Tibial nerve (tissue), 4 donors: ENCODE measurements at places on chromosomes 16 and 17. TPM values are rescaled to one million over a fixed set of nuclear protein-coding genes. Genes with fewer than 3 reads are reported as not detected.

Gene CDH1
- total RNA-seq = 32.9 TPM

GRCh38 chr16:21619765-21620425, 20.5 kb downstream of the METTL9 start:
- no peaks in the 10 kb centered on the region for H3K4me1 ChIP-seq
- peaks cover 15% of the 10 kb centered on the region for H3K36me3 ChIP-seq
- no peak overlapping the region for H3K27ac ChIP-seq
- DNase-seq = no peak
- H3K27me3 ChIP-seq = no peaks in the 10 kb centered on the region
- H3K4me3 ChIP-seq = no peak overlapping the region

GRCh38 chr17:18968945-18969887, 17.3 kb downstream of the SLC5A10 start:
- no peak overlapping the region for H3K27ac ChIP-seq
- no peaks in the 10 kb centered on the region for H3K4me1 ChIP-seq
- H3K36me3 ChIP-seq = no peaks in the 10 kb centered on the region
- no peak overlapping the region for H3K4me3 ChIP-seq
- DNase-seq = no peak

Gene CCL11
- not detected for total RNA-seq

DNA sequence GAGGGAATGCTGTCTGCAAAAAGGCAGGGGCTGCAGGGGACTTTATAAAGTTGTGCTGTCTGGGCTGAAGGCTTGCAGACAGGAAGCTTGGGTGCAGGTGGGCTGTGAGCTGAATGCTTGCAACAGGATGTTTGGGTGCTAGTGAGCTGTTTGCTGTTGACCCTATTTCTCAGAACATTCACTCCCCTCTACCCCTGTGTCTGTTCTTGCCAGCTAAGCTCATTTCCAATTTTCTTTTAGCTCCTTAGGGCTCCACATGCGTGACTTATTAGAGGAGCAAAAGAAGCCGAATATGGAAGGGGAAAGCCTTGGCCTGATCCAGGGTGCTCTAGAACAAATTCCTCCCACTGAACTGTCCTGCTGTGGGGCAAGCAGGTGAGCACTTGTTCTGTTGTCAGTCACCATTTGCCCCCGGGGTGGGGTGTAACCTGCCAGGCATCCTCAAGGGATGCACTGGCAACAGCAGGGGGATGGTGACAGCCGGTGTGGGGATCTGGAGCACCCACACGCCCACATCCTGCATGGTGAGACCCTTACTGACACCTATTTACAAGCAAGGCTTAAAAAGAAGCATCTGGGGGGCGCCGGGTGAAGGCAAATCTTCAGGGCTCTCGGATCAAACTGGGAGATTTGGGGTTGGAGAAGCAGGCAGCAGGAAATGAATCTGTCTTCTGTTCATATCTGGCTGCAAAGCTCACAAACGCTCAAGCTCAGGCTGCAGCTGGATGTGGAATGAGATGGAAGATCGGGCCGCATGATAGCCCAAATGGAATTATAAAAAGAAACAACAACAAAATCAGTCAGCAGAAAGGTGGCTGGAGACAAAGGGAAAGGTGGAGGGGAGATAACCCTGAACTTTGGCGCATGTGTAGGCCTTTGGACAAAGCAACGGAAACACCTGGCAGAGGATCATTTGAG, 21.1 kb upstream of the NUP93 start:
- H3K27ac ChIP-seq = no peak overlapping the region
- H3K4me3 ChIP-seq = no peak overlapping the region
- DNase-seq = no peak
- H3K27me3 ChIP-seq = no peaks in the 10 kb centered on the region
- H3K4me1 ChIP-seq = no peaks in the 10 kb centered on the region

DNA sequence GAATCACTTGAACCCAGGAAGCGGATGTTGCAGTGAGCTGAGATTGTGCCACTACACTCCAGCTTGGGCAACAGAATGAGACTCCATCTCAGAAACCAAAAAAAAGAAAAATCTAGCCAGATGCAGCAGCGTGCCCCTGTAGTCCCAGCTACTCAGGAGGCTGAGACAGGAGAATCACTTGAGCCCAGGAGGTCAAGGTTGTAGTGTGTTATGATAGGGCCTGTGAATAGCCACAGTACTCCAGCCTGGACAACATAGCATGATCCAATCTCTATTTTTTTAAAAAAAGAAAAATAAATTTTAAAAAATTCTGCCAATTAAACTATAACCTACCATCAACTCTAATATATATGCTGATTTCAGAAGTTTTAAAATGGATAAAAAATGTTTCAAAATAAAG, 15.8 kb downstream of the PHLPP2 start:
- no peak overlapping the region for H3K4me3 ChIP-seq
- H3K4me1 ChIP-seq = peaks cover 24% of the 10 kb centered on the region
- no peak for DNase-seq
- H3K36me3 ChIP-seq = no peaks in the 10 kb centered on the region
- no peaks in the 10 kb centered on the region for H3K27me3 ChIP-seq
- H3K27ac ChIP-seq = no peak overlapping the region

Gene CRHR1
- not detected for total RNA-seq

- no peaks in the 10 kb centered on the region for H3K4me1 ChIP-seq
- DNase-seq = no peak
- no peaks in the 10 kb centered on the region for H3K27me3 ChIP-seq
- no peak overlapping the region for H3K4me3 ChIP-seq
Observed at GRCh38 chr16:7324321-7324720, 8.3 kb upstream of the RBFOX1 start.

Gene TP53TG3C
- total RNA-seq = not detected

GRCh38 chr17:79183293-79184158, 108.9 kb downstream of the ENGASE start:
- H3K27me3 ChIP-seq = peaks cover 79% of the 10 kb centered on the region
- H3K36me3 ChIP-seq = no peaks in the 10 kb centered on the region
- no peak for DNase-seq
- H3K27ac ChIP-seq = no peak overlapping the region

- no peak overlapping the region for H3K4me3 ChIP-seq
- H3K4me1 ChIP-seq = no peaks in the 10 kb centered on the region
- peaks cover 91% of the 10 kb centered on the region for H3K36me3 ChIP-seq
Observed at GRCh38 chr17:35607239-35607847, 20.2 kb downstream of the AP2B1 start.

GRCh38 chr16:53356478-53357207, 77.6 kb upstream of the RBL2 start:
- H3K4me3 ChIP-seq = no peak overlapping the region
- no peak for DNase-seq
- no peaks in the 10 kb centered on the region for H3K36me3 ChIP-seq
- H3K27ac ChIP-seq = no peak overlapping the region

Gene FBXW10B
- total RNA-seq = not detected

Gene SLC6A4
- 2.0 TPM for total RNA-seq

Gene HOXB6
- 2.9 TPM for total RNA-seq

DNA sequence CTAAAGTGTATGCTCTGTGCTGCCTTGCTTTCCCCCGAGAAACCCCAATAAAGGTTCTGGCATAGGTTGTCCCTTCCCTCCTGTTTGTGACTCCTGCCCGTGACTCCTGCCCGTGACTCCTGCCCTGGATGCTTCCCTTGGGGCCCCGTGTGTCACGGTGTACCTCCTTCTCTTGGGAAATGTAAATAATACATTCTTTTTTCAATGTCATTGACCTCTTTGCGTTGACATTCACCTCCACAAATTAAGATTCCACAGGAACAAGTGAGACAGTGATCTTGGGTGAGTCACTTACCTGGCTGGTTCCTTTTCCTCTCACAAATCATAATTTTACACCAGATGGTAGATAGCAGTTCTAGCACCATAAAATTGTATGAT, 632 bp downstream of the CCL15 start:
- no peaks in the 10 kb centered on the region for H3K4me1 ChIP-seq
- DNase-seq = no peak
- H3K36me3 ChIP-seq = no peaks in the 10 kb centered on the region

DNA sequence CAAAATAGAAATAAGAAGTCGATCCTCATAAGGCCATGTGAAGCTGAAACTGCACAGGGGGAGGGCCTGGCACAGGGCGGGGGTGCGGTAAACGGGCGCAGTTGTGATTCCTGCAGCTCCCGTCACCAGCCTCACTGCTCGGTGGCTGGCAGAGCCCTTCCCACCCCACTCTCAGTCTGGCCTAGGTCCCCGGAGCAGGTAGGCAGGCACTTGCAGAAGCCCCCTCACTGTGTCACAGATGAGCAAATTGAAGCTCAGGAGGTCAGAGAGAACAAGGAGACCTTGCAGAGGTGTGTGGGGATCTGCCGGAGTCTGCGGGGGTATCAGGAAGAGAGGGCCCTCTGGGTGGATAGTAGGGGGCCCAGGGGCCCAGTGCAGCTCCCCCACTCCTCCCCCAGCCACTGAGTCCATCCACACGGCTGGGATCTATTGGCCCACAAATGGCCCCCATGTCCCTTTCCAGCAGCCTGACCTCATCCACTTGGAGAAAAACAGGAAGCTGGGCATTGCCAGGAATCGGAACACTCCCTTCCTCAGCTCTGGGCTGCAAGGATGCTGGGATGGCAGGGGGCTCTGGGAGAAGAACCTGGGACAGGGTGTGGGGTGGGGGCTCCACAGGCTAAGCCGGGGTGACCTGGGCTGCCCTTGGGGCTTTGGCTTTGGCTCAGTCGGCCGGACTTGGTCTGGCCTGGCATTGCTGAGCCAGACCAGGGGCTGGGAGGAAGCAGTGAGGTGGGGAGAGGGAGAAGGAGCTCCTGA, 21.4 kb upstream of the MAP3K14 start:
- H3K36me3 ChIP-seq = no peaks in the 10 kb centered on the region
- peak overlapping the region; percentile 17 for H3K27ac ChIP-seq
- no peaks in the 10 kb centered on the region for H3K27me3 ChIP-seq
- peaks cover 36% of the 10 kb centered on the region for H3K4me1 ChIP-seq
- no peak for DNase-seq

Gene CMC2
- 38.3 TPM for total RNA-seq

- no peaks in the 10 kb centered on the region for H3K36me3 ChIP-seq
- H3K27ac ChIP-seq = no peak overlapping the region
- H3K27me3 ChIP-seq = no peaks in the 10 kb centered on the region
Observed at GRCh38 chr16:20241321-20241720, 86.0 kb downstream of the GP2 start.

- no peak overlapping the region for H3K27ac ChIP-seq
- H3K4me3 ChIP-seq = peak overlapping the region; percentile 67
- no peaks in the 10 kb centered on the region for H3K36me3 ChIP-seq
- H3K27me3 ChIP-seq = no peaks in the 10 kb centered on the region
Observed at GRCh38 chr17:80221351-80222105, 1.3 kb downstream of the SLC26A11 start.

GRCh38 chr17:44354582-44355561, 8.8 kb downstream of the FAM171A2 start:
- no peak for DNase-seq
- H3K27me3 ChIP-seq = no peaks in the 10 kb centered on the region
- H3K4me1 ChIP-seq = no peaks in the 10 kb centered on the region
- H3K27ac ChIP-seq = no peak overlapping the region
- no peak overlapping the region for H3K4me3 ChIP-seq

Gene SGCA
- total RNA-seq = 5.2 TPM

GRCh38 chr17:40340880-40341807, 23.4 kb downstream of the GJD3 start:
- no peaks in the 10 kb centered on the region for H3K27me3 ChIP-seq
- peak overlapping the region; percentile 95 for H3K4me3 ChIP-seq
- DNase-seq = peak; percentile 85
- no peaks in the 10 kb centered on the region for H3K36me3 ChIP-seq

DNA sequence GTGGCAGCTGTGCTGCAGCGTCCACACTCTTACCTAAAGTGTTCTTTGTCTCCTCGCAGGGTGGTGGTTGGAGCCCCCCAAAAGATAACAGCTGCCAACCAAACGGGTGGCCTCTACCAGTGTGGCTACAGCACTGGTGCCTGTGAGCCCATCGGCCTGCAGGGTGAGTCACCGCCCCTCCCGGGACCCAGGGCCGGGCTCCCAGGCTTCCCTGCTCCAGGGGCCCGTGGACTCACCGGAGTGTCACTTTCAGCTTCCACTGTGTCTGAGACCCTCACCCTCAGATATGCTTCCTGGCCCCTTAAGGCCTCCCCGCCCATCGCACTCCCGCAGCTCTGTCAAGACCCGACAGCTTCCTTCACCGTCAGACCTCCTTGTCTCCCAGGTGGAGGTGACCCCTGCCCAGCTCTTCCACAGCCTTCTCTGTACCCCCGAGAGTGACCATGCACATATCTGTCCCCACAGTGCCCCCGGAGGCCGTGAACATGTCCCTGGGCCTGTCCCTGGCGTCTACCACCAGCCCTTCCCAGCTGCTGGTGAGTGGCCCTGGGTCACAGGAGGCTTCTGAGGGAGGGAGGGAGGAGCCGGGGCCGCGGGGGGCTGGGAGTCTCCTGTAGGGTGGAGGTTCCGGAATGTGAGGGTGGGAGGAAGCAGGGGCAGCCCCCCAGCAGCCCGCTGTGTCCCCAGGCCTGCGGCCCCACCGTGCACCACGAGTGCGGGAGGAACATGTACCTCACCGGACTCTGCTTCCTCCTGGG, 1.8 kb downstream of the ITGAX start:
- H3K4me1 ChIP-seq = peaks cover 7% of the 10 kb centered on the region
- H3K36me3 ChIP-seq = no peaks in the 10 kb centered on the region
- no peak for DNase-seq
- no peak overlapping the region for H3K4me3 ChIP-seq
- H3K27ac ChIP-seq = no peak overlapping the region

DNA sequence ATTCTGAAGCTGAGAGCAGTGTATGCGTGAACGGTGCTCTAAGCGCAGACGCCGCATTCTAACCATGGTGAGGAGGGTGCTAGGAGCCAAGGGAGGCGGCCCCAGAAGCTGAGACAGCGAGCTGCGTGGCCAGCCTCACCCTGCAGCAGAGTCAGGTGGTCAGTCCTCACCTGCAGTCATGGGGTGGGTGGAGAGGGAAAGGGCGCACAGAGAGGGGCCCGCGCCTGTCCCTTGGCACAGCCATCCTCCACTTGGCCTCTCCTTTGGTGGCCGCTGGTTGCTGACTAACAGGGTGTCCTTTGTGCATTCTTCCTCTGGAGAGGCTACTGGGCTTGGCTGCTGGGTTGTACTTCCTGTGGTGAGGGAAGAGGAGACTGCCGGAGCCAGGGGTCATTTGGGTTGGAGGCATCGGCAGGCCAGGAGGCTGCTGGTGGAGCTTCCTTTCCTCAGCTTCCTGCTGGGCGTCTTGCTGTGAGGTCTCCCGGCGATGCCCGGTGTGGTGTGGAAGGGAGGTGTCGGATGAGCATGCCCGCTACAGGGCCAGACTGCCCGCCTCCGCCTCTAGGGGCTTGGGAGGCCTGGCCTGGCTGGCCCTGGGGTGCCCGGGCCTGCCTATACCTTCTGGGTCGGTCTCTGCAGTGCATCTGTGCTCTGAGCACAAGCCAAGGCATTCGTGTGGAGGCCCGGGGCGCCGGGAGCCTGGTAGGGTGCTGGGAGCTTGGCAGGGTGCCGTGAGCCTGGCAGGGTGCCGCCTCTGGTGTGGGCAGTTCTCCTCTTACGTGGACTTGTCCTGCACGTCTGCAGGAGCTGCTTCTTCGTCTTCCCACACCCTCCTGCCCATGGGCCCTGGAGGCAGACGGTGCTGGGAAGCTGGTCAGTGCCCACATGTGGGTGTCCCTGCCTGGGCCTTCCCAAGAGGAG, 17.4 kb downstream of the RNF213 start:
- peaks cover 39% of the 10 kb centered on the region for H3K36me3 ChIP-seq
- H3K27ac ChIP-seq = peak overlapping the region; percentile 16
- no peaks in the 10 kb centered on the region for H3K27me3 ChIP-seq
- DNase-seq = no peak
- no peak overlapping the region for H3K4me3 ChIP-seq

Gene GNG13
- total RNA-seq = not detected
